Stimulated activated CD8-positive, alpha-beta memory T cell treated with anti-CD3 and anti-CD28 coated beads, Interleukin-15, amount 100 ng/mL, for 48 hours (primary cell): ENCODE measurements at places on chromosomes 6 and 20.

DNA sequence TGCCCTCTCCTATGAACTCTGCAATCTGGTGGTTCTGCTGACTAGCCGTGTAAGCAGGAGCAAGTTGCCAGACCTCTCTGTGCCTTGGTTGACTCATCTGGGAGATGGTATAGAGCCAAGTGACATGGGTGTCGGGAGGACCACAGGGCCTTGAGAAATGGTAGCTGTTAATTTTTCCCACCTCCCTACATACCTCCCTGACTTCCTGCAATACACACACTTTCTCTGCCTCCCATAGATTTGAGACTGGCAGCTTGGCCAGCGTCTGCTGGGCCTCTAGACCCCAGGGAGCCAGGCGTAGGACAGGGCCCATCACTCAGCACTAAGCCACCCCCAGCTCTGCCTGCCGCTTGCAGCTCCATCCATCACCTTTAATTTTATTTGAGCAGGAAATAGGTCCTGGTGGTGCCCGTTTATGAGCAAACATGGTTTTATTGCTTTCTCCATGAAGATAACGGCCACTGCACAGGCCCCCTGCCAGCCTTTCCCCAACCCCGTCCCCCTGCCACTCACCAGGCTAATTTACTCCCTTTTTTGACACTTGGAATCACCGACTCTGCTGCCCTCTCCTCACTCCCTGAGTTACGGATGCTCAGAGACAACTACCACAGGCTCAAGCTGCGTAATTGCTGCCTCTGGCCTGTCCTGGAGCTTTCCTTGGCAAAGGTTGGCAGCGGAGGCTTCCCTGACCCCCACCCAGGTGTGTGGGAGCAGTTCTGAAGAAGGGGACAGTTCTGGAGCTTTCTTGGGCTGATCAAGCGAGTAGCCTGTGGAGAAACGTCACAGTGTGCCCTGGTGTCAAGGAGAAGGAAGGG is 11.1 kb downstream of the GLP1R start:
- DNase-seq: no peak

DNA sequence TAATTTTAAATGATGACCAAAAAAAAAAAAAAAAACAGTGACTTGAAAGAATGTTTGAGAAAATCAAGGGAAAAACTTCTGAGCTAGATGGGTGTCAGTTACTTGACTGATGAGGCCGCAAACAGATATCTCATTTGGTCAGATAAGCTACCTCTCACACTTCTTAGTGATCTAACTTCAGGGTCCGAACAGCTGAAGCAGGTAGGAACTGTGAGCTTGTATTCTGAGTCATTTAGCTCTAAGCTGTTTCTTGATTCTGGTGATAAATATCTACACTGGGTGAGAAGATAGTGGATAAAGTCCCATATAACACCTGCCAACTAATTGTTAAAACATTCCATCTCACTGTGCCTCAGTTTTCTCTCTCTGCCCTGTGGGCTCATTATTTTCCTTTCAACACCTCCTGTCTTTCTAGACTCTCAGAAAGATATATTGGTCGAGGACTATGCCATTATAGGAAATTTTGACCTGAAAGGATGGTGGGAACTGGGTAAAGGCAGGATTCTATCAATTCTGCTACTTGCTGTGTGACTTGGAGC is 7.7 kb downstream of the KIF3B start:
- DNase-seq: no peak

DNA sequence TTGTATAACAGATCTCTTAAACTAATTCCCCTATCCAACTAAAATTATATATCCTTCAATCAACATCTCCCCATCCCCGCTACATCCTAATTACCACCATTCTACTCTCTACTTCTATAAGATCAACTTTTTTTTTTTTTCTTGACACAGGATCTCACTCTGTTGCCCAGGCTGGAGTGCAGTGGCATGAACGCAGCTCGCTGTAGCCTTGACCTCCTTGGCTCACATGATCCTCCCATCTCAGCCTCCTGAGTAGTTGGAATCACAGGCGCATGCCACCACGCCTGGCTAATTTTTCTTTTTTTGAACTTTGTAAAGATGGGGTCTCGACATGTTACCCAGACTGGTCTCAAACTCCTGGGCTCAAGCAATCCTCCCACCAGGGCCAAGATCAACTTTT is 5.0 kb downstream of the DNAAF9 start:
- no peak for DNase-seq

GRCh38 chr20:38557174-38557573 is 23.8 kb upstream of the ADIG start:
- no peak for DNase-seq

DNA sequence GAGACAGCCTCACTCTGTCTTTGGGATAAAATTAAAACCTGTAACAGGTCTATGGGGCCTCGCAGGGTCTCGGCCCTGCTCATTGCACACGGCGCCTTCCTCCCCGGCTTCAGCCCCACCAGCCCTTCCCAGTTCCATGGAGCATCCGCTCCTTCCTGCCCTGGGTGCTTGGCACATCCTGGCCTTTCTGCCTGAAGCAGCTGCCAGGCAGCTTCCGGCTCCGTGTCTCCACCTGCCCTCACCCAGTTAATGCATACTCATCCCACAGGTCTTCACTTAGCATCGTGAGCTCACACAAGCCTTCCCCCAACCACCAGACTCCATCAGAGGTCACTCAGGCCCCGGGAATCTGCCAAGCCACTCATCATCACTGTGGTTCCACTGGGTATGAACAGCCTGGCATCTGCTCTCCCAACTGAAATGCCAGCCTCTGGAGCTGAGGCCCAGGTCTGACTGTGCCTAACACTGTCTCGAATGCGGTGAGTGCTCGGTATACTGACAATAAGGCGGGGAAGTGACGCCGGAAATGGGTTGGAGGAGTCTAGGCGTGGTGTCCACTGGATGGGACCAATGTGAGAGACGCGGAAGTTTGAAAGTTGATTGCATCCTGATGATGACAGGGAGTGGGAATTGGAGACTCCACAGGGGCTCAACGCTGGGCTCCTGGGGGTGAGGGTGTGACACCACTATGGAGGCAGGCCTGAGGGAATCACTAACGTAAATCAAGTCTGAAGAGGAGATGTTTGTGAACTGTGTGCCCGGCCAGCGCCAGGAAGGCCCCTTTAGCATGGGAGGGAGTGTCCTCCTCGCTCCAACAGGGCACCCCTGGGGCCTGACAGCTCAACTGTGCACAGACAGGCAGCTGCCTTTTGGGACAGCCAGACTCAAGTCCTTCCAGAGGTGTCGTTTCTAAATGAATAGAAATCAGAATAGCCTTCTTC is 245.8 kb downstream of the TTLL2 start:
- DNase-seq: no peak

DNA sequence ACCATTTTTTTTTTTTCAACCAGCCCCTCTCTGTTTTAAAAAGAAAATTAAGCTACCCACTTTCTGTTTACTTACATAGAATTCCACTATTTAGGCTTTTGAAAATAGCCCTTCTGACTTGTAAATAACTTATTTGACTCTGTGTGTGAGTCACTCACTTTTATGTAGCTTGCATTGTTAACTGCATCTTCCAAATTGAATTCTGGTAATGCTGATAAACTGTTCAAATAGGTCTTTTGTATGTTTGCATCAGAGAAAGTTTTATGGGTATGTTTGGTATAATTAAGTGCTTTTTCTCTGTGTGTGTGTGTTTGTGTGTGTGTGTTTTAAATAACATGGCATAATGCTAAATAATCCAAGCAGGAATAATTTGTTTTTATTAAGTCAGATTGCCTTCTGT is 360.1 kb downstream of the PLCB1 start:
- no peak for DNase-seq

DNA sequence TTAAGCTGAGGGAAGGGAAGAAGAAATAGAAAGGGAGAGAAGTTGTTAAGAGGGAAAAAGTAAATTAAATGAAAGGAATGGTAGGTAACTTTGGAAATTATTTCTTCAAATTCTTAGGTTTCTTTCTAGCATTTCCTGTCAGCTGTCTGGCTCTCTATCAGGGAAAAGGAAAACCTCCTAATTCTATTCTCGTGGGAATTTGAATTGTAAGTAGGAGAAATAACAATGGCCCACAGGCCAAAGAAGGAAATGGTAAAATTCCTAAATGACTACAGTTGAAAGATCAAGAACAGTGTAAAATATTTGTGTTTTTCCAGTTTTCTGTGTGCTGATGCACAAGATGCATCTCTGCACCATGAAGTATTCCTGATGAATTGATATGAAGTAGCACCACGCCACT is 173.0 kb downstream of the IBTK start:
- no peak for DNase-seq

DNA sequence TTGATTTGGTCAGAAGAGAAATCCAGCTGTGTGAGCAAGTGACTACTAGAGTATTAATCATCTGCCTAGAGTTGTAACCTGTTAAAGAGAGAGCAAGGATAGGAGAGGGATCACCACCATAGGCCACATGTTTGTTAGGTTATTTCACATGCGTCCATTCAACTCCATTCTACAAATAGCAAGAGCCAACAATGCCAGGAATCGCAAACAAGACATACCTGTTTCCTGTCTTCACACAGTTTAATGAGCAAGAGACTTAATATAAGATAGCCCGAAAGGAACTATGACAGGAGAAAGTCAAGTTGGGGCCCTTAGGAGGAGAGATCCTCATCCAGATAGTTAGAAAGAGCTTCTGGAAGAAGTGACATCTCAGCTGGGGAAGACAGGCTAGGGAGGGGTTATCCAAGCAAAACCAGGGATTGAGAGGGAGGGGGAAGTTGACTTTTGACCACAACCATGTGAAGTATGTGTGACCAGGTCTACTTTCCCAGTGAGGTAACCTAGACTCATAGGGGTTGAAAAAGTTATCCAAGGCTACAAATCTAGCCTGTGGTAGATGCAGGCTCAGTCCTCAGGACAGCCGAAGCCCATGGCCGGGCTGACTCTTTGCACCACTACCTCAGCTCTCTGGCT is 147.4 kb downstream of the ALDH8A1 start:
- DNase-seq: no peak

DNA sequence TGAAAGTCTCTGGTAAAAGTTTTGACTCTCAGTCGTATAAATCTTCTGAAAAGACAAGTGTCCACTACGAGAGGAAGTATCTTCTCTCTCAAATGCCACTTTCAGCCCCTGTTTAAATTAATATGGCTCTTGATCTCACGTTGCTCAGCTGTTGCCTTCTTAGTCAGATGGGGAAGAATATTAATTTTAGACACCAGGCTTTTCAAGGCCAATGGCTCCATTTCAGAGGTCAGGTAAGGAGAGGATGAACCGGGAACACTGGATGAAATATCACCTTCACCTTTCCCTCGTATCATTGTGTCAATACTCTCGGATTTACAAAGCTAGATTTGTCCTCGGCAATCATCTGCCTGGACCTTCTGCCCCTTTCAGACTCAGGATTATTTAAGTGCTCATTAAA is at the start of gene MYLK4:
Gene MYLK4 (minus strand): TSS at position 91 of the 400 bp plus-strand sequence. CDS start 1,628 bp downstream, outside the sequence.
- DNase-seq: no peak

DNA sequence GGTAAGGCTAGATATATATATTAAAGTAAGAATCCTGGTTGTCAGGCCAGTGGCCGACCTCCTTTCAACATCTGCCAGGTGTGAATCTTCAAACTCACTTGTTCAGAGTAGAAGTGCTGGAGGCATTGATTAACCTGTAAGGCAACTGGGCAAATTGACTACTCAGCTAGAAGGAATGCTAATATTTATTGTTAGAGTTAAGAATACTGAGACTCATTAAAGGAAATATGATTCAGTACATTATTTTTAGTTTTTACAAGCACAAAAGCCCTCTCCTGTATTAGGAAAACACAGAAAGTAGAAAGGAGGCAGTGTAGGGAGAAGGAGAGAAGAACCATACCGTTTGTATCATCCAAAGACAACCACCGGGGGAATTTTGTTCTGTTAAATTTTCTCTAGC is 53.5 kb downstream of the RIPOR2 start:
- DNase-seq: no peak

DNA sequence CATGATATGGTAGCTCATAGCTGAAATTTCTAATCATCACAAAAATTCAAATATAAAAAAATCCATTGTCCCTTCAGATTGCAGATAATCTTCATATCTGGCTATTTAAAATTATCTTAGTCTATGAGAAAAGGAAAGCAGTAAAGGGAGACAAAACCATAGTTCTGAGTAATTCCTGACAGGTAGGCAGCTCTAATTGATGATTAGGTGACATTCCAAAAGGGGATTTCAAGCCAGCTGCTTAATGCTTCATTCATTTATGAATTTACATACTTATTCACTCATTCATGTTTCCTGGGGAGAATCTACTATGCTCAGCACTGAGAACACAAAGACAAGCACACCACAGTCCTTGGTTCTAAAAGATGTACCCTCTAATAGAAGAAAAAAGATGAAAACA is 437.1 kb downstream of the COL12A1 start:
- DNase-seq: no peak

GRCh38 chr6:121694389-121694788 is 258.9 kb downstream of the GJA1 start:
- no peak for DNase-seq

DNA sequence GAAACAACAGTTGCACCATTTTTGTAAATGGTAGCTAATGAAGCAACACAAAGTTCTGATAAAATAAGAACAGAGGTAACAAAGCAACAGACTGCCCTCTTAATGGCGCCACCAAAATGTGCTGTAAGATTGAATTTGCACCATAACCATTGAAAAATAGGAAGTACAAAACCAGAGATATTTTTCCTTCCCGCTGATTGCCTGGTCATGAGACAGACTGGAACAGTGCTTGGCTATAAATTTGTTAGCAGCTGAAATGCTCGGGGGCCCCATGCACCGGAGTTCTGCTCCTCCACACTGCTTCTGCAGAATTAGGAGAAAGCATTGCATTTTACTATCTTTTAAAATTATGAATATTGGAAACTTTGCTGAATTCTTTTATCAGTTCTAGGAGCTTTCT is 164.4 kb upstream of the QKI start:
- DNase-seq: no peak

GRCh38 chr6:167840526-167841179 is 13.9 kb downstream of the AFDN start:
- DNase-seq: no peak

DNA sequence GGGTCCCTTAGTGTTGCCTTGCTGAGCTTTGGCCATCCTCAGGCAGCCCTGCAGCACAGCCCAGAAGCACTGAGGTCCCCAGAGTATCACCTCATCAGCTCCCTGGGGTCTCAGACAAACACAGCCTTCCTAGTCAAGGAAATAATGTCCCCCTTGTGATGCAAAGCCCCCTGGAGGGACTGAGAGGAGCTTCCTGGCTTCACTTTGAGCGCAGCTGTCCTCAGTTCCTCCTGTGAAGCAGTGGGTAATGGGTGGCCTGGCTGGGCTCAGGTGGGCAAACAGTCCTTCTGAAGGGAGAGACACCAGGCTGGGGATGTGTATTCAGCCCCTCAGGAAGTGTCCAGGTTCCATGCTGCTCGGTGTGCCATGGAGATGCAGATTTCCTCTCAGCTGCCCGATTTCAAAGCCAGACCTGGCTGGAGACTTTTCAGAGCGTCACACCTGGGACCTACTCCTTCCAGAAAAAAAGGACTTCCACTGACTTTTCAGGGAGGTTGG is 79.2 kb upstream of the FOXA2 start:
- DNase-seq: no peak

DNA sequence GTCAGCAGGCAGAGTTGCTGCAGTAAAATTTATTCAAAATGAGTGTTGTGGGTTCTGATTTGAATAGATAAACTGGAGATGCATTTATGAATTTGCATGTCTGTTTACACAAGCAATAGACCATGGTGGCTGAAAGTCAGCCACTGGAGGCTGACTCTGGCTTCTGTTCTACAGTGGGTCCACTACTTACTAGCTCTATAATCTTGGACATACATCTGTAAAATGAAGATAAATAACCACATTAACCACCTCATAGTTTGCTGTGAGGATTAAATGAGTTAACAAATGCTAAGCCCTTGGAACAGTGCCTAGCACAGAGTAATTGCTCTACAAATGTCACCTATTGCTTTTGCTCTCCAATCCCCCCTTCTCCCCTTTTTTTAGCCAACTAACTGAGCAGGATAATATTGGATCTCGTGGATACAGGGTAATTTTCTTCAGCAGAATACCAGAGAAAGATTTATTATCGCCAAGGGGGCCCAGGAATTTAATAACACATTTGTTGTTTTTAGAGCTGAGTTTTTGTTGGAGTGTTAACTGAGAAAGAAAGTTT is 1.4 kb upstream of the PM20D2 start:
- DNase-seq: no peak
